ENCODE measurements at places on chromosomes 4 and X.

GRCh38 chr4:94626942-94627341, 130.8 kb upstream of the BMPR1B start:
- no peak for DNase-seq

DNA sequence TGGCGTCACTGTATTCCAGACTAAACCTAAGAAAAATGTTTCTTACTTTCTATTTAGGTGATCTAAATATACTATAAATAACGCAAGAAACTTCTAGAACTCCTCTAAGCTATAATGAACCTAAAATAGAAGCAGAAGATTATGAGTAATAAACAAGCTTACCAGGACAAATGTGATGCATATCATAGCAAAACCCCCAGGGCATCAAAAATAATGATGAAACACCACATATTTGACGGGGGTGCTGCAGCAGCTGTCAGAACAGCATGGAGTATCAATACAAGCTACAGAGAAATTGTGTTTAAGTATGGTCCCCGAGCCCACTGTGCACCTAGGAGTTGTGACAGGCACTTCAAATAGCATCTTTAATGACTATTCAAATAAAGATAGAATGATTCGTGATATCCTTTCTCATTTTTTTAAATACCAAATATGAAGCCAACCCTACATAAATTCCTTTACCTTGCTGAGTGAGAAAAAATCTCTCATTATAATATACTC, 337.3 kb downstream of the CENPC start:
- no peak for DNase-seq

DNA sequence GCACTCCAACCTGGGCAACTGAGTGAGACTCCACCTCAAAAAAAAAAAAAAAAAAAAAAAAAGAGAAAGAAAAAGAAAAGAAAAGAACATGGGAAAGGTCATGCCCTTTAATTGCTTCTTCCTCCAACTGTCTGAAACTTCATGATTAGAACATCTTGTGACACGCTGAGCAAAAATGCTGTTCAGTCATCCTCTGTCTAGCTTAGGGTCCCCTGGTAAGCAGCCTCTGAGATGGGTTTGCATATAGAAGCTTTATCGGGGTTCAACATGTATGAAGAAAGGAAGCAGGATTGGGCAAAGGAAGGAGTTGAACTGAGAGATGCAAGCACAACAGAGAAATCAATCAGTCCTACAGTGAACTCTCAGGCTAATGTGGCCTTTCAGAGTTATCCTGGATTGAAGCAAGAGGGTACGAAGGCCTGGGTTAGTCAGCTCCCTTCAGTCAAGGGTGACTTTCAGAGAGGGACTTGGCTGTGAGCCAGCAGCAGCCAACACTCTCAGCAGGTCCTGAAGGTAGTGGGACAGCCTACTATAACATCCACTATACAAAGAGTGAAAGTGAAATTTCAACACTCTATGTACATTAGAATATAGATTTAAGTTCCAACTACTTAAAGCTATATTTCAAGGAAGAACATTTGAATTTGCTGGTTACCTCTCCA, 11.4 kb downstream of the MAOB start:
- DNase-seq = no peak

DNA sequence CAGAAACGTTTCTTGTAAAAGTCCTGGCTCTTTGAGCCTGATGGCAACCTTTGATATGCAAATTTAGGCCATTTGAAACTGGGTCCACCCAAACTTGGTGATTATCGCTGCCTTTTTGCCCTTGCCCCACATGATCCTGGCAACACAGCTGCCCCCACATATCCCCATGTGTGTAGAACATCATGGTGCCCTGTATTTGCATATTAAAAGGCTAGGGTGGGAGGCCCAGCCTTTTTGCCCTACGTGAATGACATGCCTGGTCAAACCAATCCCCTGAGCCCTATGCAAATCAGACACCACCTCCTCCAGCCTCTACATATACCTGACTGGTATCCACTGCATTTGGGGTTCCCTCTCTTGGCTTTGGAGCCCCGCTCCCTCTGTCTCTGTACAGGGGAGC, 202.4 kb downstream of the MAB21L2 start:
- DNase-seq = no peak

DNA sequence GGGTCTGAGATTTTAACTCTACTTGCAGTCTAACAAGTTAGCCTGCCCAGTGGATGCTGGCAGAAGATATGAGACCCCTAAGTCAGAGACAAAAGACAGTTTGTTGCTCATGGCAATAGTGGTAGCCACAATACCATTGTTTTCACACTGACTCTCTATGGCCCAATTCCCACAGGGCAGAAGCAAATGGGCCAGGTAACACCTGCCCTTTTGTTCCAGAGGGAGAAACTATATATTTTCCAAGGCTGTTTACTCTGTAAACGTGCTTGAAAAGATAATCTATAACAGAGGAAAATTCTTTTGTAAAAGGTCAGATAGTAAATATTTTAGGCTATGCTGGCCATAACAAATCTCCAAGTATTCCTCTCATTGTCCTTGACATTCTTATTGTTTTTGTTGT, 57.2 kb upstream of the NPNT start:
- no peak for DNase-seq

DNA sequence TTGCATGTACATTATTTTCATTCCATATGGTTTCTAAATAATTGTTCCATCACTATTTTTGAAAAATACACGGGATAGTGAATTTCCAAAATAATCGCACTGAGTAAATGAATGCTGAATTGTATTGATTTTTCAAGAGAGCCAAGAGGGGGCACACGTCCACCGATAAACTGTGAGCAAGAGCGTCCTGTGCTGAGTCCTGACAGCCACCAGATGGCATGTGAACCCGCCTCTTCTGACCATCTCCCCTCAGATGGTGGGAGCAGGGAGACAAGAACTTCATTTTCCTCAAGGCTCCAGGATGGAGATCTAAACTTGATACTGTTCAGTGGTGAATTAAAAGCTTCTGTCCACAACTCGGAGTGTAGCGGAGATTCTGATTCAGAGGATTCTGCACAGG, 30.6 kb upstream of the IL9R start:
- DNase-seq = no peak

DNA sequence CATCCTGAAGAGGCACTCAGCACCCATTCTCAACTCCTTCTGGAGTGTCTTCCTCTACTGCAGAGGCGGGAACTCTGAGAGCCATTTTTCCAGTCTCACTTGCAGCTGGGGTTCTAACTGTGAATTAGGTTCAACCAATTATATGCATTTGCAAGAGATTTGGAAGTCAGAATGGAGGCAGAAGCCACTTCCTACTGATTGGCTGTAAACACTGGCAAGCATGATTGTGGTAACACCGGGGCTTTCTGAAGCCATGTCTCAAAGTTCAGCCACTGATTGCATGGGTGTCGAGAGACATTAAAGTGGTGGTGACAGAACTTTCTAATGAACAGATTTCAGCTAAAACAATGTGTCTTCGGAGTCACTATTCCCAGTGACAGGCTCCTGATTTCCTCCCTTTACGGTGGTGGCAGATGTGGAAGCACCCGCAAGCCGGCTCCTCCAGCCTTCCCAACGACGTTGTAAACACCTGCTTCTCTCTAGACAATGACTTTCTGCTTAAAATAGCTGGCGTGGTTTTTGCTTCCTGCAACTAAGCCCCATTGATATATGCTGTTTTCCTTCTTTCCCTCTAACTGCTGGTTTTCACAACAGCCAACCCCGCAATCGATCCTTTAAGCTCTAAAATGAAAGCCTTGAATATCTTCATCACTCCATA, 92.0 kb downstream of the IRF2 start:
- no peak for DNase-seq

DNA sequence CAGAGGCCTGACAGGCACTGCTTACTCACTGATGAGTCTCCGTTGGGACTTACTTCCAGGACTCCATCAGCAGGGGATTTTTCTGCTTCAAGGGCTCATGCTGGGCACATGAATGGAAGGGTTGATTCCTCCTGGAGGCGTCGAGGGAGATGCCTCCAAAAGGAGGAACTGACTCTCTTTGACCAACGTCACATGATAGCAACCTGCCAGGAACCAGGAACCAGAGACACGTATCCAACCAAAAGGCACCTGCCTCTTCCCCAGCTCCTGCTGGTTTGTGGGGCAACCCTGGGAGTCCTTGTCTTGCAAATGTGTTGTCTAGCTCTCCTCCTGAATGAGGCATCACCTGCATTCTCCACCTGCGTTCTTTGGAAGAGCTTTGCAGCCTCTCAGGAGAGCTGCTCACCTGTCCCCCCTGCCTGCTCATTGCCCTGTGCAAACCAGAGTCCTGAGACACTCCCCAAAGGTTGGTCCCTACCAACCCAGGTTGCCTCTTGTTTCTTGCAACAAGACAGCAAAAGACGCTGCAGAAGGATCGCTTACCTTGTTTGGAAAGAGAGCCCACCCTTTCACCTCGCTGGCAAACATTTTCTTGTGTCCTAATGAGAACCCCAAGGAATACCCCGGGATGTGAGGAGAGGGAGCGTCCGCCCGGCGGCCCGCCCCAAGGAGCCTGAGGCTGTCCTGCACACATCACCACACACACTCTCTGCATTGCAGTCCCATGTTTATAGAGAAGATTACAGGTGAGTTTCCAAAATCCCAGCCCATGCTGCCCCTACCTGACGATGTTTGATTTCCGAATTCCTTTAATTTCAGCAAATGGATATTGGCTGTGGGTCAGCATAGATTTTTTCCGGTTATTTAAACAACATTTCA, 30.5 kb upstream of the SHOX start:
- DNase-seq = no peak

DNA sequence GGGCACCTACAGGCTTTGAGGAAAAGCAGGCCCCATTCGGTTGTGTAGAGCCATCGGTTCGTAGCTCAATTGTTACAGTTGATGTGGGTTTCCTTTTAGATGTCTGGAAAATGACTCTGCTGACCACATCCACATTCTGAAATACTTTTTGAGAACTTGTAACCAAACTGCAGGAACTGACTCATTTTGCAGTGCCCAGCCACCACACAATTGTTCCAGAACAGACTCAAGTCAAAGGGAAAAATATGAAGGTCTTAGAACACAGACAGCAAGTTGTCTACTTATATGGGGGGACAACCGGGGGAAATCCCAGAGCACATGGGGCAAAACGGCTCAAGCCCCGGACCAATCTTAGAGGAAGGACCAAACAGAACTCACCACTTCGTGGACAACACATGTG, 557.6 kb upstream of the DIPK2B start:
- no peak for DNase-seq

DNA sequence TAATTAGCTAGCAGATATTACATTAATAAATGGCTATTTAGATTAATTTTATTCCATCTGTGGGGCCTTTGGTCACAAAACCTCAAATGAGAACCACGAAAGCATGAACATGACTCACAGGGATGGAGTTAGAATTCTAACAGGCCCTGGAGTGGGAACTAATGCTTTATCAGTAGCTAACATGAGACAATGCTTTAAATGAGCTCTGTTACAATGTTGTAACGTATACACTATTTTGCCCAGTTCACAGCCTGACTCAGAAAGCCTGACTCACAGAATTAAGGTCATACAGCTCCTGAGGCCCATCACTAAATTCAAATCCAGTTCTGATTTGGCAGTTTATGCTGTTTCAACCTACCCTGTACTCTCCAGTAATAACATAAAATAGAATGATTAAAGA, 23.2 kb downstream of the VEGFC start:
- no peak for DNase-seq

- DNase-seq = no peak
Measured at GRCh38 chr4:25635501-25635900, 20.1 kb upstream of the SLC34A2 start.

- DNase-seq = no peak
Measured at GRCh38 chr4:6905516-6906445, 3.8 kb upstream of the TBC1D14 start.

Measured in NCI-H187 (cell line).